ENCODE measurements at places on chromosomes 16 and 17.
A peak's percentile ranks its signal among the peaks of the same experiment; 100 is the strongest.

GRCh38 chr17:75831032-75831571 is 13.1 kb downstream of the UNC13D start:
- DNase-seq: no peak

- no peak for DNase-seq
These were observed 8.6 kb downstream of the RFWD3 start for GRCh38 chr16:74657870-74658642.

GRCh38 chr16:50836121-50836621 is 94.3 kb downstream of the CYLD start:
- DNase-seq: no peak

GRCh38 chr17:66983414-66984021 is 19.0 kb downstream of the CACNG4 start:
- no peak for DNase-seq

GRCh38 chr17:79055197-79055596 is 19.4 kb upstream of the ENGASE start:
- no peak for DNase-seq

- DNase-seq: no peak
These were observed 129.2 kb upstream of the TOM1L1 start for GRCh38 chr17:54771409-54771915.

GRCh38 chr17:80980397-80981061 is 11.1 kb upstream of the CHMP6 start:
- DNase-seq: no peak

GRCh38 chr16:81403601-81404391 is 40.8 kb upstream of the CMIP start:
- peak; percentile 92 for DNase-seq

DNA sequence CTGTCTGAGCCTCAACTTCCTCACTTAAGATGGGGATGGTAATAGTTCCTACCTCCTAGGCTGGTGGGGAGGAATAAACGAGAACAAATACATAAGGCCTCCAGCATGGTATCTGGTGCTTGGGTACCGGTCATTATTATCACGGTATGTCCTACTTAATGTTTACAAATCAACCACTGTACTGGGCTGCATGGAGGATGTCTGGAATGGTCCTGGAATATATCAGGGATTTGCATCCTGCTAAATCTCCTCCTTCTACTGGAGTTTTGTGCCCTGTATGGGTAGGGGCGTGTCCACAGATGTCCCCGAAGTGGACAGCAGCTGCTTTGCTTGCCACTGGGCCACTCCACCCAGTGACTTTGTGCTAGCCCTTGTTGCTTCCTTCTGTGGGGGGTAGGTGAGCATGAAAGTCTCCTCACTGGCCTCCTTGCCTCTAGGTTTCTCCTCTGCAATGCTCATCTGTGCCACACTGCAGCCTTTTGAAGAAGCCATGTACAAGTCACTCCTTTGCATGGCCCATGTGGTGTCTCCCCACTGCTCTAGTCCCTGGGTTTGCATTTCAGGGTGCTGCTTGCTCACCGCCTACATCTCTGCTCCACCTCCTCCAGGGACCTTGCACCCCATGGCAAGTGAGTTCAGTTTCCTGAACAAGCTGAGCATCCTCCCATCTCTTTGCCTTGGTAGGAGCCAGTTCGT is 2.2 kb upstream of the CMIP start:
- peak; percentile 49 for DNase-seq

DNA sequence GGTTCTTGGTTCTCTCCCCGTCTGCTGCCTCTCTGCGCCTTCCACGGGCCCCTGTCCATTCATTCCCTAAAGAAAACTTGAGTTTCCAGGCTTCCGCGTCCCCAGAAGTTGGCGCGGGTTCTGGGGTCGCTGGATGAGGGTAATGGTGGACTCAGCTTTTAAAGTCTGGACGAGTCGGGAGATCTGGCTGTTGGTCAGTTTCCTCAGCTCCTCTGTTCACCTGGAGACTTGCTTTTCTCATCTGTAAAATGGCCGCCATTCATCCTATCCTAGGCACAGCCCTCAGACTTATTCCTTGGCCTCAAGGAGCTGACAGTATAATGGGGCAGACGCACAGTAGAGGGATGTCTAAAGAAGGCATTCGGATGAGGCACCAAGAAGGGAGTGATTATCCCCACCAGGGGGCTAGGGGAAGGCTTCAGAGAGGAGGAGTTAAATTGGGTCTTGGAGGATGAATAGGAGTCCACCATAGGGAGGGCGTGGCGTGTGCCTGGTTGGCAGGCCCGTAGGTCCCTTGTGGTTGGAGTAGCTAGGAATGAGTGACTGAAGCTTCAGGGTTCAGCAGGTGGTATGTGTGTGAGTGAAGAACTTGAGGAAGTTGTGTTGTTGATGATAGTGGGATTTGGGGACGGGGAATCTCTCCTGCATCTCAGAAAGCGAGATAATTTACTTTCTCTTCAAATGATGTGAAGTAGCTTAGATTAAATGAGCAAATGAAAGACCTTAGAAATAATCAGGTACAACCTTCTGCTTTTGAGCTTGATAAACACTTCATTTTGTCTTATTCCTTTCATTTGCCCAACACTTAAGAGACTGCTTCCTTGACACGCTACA is 652 bp downstream of the VPS35L start:
- DNase-seq: peak; percentile 52

GRCh38 chr17:64707050-64707591 is 45.0 kb upstream of the SMURF2 start:
- no peak for DNase-seq

DNA sequence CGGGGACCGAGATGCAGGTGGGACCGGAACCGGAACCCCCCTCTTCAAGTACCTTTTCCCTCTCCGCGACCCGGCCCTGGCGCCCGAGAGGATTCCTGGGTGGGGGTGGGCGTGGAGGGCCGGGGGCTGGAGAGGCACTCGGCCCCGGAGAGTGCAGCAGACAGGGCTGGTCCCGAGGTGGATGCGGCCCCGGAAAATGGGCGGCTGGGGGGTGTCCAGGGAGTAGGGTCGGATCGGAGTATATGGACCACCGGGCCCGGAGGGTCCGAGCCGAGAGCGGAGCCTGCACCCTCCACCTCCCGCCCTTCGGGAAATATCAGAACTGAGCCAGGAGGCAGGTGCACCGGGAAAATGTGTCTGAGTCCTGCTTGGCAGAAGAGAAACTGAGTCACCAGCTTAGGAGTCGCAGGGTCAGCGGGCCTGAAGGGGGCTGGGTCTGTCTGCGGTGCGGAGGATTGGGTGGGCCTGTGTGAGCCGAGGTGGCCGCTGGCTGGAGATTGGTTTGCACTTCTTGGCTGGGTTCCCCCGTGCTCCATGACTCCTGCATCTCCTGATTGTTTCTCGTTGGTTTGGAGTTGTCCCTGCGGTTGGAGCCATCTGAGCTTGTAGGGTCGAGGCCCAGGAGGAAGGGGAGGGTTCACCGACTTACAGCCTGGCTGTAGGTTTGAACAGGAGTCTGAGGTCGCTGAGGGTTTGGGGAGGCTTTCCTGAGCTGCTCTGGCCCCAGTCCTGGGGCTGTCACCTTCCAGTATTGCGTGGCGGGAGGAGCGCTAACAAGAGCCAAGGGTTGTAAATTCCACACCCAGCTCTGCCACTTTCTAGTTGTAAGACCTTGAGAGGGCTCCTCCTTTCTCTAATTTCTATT is 518 bp downstream of the SH2B1 start:
- DNase-seq: no peak

DNA sequence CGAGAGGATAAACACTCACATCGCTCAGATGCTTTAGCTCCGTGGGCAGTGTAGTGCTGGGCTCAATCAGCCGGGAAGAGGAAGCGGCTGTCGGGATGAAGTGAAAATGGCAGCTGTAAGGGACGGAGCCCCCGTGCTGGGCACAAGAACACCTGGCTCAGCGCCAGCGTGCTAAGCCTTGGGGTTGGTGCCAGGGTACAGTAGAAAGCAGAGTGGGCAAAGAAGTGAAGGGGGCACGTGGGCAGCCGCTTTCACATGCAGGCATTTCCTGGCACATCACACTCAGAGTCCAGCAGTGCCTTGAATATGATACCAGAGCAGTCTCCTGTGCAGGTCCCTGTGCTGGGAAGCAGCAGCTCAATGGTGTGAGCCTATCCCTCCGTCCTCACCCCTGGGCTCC is 51.1 kb upstream of the FOXF1 start:
- no peak for DNase-seq

- no peak for DNase-seq
These were observed 143.8 kb downstream of the AXIN2 start for GRCh38 chr17:65417406-65418221.

GRCh38 chr17:82876602-82877379 is 37.0 kb upstream of the ZNF750 start:
- DNase-seq: no peak

- no peak for DNase-seq
These were observed 500.2 kb upstream of the HSBP1 start for GRCh38 chr16:83307594-83307992.

GRCh38 chr16:66933776-66934137 is 445 bp downstream of the CIAO2B start:
- no peak for DNase-seq

- peak; percentile 97 for DNase-seq
These were observed 47.7 kb downstream of the SRCIN1 start for GRCh38 chr17:38557836-38558727.

DNA sequence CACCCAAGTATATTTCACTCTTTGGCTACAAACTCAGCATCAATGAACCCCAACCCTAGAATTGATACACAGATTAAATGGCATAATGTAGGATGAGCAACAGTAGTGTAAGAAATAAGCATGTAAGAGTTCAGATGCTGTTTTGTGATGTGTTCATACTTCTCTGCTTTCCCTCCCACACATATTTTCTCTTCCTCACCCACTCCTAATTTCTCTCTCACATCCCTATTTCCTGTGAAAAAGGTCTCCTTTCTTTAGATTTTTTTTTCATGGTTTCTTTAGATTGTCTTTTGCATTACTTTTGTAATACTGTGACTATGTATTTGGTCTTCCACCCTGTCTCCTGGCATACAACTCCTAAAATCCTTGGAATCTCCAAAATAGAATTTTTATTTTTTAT is 21.7 kb downstream of the CREBBP start:
- DNase-seq: no peak

DNA sequence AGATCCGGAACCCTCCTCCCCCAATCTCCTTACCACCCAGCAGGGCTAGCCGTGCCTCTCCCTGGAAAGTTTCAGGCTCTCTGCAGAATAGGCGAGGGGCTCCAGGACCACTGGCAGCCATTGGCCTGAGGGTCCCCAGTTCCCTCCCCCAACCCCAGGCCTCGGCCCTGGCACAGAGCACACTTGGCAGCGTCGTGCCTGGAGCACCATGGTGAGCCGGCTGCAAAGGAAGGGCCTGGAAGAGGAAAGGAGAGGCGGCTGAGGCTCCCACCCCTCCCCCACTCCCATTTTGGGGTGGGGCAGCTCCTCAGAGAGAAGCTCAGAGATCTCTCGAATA is 369 bp upstream of the BTBD17 start:
- no peak for DNase-seq

DNA sequence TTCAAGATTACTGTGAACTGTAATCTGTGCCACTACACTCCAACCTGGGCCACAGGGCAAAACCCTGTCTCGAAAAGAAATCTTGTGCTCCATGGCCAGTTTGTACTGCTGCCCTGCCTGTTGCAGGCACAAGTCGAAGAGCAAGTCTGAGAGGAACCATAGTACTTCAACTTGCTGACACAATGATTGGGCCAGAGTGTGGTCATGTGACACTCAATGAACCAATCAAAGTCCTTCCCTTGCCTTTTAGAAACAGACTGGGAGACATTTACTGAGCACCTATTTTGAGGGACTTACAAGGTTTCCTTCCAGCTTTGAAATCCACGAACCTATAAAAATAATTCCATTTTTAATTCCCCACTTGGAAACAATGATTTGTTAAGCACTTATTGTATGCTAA is 39.8 kb upstream of the TMC5 start:
- DNase-seq: peak; percentile 64
